ENCODE measurements at places on chromosomes 1 and 21.
A peak's percentile ranks its signal among the peaks of the same experiment; 100 is the strongest.

DNA sequence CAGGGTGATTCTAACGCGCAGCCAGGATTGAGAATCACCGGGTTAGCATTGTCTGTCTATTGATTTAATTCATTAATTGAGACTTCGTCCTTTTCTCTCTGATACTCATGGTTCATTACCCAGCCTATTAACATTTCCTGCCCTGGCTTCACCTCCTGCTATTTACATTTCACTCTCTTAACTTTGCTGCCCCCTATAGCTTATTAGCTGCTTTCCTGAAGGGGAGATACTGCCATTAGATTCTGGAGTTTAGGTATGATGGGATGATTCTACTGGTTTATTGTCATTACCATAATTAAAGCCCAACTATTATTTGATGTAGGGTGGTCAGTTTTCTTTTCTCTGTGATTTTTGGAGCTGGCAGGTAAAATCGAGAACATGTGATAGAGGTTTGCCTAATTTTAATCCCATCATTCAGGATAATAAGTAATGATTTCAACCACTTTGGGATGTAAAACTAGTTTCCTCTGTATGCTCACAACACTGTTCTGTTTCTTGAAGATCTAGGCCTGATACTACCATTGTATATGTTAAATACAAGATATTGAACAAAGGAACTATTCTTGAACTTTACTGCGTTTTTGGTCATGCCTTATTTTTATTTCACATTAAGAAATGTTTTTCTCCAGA lies 6.4 kb downstream of the PPP2R5A start:
- DNase-seq: peak; percentile 79

- no peak for DNase-seq
Observed at GRCh38 chr1:116870300-116870699, 39.4 kb upstream of the PTGFRN start.

DNA sequence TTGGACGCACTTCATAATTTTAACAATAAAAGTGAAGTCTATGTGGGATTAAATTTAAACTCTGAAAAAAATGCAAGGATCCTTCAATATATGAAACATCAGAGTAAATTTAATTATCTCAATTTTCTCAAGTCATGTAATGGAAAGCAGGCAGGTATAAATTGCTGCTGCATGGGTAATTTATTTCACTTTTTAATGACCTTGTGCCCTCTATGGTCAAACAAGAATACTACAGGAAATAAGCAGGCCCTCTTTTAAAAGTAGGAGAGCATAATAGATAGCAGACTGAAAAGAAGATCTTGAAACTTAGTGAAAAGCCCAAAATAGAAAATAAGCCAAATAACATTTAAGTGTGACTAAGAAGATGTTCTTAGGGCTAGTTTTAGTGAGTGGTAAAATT lies 22.9 kb downstream of the BCAS2 start:
- peak; percentile 45 for DNase-seq

GRCh38 chr1:229379846-229380245 lies 37.0 kb upstream of the CCSAP start:
- DNase-seq: no peak

DNA sequence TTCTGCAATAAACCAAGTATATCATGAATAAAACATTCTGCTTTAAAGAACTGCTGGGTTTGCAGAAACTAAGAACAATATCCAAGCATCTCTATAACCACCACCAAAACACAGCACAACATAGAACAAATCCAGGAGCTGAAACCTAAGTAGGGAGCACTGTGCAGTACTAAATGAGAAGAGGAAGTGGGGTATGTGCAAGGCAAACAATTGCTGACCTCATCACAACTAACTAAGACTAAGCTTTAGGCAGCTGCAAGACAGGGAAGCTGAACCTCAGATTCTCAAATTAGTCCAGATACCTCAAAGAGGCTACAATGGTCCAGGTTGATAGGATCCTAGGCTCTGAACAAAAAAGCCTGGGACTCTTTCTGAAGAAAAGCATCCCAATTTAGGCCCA lies 172.6 kb downstream of the SLC44A5 start:
- no peak for DNase-seq

GRCh38 chr21:30251781-30252180 lies 31.0 kb downstream of the KRTAP24-1 start:
- DNase-seq: no peak

- no peak for DNase-seq
Observed at GRCh38 chr1:156969496-156969895, 49.1 kb downstream of the LRRC71 start.

- no peak for DNase-seq
Observed at GRCh38 chr1:54764922-54765561, 719 bp upstream of the PARS2 start.

- DNase-seq: no peak
Observed at GRCh38 chr1:243765676-243766075, 84.4 kb downstream of the AKT3 start.

- DNase-seq: no peak
Observed at GRCh38 chr1:14778898-14779865, 180.7 kb downstream of the KAZN start.

DNA sequence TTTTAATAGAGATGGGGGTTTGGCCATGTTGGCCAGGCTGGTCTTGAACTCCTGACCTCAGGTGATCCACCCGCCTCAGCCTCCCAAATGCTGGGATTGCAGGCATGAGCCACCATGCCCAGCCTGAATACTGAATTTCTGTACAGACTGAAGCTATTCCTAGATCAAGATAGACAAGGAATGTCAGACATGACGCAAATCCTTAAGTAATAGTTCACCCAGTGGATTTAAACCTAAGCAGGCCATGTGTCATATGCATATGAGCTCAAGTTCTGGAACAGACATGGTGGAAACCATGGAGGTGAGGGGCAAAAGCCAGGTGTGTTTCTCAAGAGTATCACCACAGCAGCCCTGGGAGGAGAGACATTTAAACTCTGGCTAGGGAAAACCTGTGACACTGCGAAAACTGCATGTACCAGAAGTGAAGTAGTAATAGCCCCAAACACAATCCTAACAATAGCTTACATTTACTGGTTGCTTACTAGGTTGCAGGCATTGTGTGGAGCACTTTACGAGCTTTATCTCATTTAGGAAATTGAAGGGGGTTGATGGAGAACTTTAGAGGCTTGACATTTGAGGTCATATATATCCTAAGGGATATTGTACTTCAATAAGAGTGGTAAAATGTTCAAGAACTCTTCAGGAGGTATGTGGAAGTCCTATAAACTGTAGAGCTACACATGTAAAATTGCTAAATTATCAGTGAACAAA lies 31.7 kb upstream of the MAN1A2 start:
- no peak for DNase-seq
